Activated CD4-positive, alpha-beta T cell treated with anti-CD3 and anti-CD28 coated beads, Interleukin-2, Interleukin-6, amounts not matched to agents 100 ng/mL and 50 ng/mL, durations not matched to agents 16 hours and 8 hours (primary cell): ENCODE measurements at places on chromosomes 4 and X.

DNA sequence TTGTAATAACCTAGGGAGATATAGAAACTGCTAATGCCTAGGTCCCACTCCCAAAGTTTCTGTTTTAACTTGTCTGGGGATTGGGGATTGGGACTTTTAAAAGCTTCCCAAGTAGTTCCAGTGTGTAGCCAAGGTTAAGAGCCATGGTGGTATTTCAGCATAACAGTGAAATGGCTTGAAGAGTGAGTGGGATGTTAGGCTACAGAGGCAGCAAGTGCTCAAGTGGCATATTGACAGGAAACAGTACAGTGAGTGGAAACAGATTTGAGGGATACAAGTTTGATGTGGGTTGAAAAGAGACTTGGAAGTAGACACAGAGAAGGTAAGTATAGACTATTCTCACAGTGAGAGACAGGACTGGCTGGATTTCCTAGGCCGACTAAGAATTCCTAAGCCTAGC lies 217.6 kb upstream of the CNKSR2 start:
- DNase-seq: no peak

GRCh38 chr4:99458911-99459447 lies 23.8 kb upstream of the ADH7 start:
- no peak for DNase-seq

DNA sequence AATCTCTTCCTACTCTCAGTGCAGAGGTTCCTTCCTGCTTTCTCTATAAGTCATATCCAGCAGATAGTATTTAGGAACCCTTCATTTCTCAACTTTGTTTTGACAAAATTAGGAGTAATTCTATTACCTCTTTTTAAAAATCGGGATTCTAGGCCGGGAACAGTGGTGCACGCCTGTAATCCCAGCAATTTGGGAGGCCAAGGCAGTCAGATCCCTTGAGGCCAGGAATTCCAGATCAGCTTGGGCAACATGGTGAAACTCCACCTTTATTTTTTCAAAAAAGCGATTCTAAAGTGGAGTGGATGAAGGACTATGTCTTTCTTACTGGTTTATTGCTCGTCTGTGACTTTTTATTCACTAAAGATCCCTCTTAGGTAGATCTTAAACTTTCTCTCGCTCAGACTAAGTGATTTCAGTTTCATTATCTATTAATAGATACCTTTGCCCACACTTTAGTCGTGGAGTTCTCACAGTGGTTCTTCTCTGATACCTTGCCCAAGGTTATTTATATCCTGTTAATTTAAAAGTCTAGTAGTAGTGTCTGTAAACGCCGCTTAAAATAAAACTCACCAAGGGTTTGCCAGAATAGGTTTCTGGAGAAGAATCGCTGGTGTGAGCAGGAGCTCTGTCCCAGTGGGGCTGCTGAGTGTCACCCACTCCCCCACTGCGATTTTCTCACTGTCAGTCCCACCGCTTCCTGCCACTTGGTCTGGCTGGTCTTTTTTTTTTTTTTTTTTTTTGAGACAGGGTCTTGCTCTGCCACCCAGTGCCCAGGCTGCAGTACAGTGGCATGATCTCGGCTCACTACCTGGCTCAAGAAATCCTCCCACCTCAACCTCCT lies 27.0 kb upstream of the TMEM131L start:
- DNase-seq: peak; percentile 32

DNA sequence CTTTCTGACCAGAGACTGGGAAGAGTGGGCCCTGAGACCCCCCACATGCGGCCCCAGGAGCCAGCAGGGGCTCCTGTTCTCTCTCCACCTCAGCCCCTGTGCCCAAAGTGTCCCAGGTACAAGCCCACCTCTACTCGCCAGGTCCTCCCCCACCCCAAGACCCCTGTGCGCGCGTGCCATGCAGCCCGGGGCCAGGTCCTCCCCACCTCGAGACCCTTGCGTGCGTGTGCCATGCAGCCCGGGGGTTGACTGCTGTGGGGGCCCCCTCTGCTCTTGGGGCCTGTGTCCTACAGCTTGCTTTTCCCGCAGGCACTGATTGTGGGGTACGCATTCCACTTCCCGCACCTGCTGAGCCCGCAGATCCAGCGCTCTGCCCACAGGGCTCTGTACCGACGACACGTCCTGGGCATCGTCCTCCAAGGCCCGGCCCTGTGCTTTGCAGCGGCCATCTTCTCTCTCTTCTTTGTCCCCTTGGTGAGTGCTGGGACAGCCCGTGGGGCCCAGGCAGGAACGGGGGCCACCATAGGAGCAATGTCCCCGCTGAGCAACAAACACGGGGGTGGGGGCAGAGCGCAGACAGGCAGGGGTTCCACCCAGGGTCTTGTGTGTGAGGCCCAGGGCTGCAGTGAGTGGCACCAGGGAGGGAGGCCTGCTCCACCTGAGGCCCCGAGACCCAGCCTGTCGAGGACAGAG lies 20.3 kb downstream of the DGKQ start:
- DNase-seq: no peak

DNA sequence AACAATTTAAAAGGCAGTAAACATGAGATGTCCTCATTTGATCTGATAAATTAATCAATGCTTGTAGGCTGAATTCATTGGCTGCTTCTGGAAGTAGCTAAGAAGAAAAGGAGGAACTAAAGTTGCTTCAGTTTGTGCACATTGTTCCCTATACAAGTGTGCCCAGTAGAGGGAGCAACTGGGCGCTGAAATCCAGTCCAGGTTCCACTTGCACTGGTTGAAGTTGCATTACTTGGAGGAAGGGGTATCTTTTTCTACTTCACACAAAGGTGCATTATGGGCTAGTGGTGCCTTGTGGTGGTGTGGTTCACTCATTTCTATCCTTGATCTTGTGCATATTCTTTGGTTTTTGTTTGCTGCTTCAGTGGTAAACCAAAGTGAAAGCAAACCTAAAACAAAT lies 67.9 kb upstream of the SOX3 start:
- DNase-seq: peak; percentile 47

GRCh38 chr4:74654230-74654681 lies 140.1 kb downstream of the BTC start:
- DNase-seq: no peak

DNA sequence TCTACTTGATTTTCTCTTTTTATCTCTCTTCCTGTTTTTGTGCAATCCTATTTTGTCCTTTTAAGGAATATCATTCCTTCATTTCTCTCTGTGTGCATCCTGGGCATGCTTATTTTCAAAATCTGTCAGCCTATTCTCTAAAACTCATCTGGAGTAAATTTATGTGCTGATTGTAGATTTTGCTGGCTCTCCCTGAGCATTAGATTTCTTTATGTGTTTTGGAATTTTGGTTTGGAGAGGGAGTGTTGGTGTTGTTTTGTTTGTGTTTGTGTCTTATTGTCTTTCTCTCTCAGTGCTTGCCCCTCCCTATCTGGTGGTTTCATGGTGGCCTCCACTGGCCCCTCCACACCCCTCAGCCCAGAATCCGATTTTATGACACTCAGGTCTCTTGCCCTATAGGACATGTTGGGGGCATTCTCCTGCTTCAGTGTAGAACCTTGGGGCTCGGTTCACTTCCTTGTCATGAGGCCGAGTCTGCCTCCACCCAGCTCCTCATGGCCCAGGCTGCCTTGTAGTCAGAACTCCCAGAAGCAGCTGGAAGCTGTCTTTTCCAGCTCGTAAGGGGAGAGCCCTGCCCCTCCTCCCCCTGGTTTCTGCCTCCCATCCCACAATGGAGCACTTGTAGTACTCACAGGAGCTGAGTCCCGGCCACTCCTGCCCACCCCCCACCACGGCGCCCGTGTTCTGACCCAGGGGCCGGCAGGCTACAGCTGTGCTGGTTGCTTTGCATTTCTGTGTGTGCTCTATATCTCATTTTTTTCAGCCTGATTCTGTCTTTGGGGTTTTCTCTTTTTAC lies 24.5 kb upstream of the PJA1 start:
- no peak for DNase-seq

DNA sequence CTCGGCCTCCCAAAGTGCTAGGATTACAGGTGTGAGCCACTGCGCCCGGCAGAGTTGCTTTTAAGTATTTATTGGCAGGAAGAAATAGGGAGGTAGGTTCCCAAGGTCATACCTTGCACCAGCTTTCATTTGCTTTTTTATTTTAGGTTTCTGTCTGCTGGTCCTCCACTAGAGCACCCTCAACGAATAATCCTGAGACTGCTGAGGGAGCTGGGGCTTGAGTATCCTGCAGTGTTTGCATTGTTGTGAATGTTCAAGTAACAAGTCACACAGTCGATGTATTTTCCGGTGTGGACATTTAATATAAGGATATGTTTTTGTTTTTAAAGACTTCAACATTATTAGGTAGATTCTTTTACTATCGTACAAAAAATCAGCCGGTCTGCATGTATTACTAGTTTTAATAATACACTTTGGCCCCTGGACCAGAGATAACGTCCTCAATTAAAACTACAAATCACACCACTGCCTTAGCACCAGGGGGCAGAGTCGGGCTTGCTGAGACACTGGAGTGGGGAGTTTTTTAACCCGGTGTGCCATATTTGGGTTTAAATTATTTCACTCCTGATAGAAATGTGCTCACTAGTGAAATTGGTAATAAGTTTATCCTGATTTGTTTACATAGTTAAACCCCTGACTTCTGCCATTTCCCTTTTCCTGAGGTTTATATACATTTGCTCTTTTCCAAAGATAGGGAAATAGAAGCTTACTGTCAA lies 11.6 kb downstream of the SMIM20 start:
- DNase-seq: peak; percentile 50

DNA sequence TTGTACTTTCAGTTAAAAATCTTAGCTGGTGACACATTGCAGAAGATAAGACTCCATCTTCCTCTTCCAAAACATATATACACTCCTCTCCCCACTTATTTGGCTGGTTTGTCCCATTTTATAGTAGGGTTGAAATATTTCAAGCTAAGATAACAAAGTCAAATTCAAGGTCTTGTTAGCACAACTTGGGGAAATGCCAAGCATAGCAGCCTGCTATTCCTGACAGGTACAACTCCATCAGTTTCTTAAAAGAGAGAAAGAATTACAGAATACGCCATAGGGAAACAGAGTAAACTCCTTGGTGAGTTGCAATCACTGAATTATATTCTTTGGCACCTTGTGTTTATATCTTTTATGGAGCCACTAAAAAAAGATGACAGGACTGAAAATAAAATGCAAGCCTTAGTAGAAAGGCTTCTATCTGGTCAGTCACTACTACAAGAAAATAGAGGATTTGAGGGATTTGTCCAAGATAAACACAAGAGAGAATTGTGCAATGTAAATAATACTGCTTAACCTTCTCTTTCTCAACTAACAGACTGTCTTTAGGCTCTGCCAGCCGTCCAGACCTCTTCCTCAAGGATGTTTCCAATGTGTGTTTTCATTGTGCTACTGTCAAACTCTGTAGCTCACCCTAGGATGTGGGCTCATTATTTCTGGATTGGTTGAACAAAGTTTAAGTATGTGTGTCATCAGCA lies 170.3 kb downstream of the VEGFC start:
- no peak for DNase-seq

DNA sequence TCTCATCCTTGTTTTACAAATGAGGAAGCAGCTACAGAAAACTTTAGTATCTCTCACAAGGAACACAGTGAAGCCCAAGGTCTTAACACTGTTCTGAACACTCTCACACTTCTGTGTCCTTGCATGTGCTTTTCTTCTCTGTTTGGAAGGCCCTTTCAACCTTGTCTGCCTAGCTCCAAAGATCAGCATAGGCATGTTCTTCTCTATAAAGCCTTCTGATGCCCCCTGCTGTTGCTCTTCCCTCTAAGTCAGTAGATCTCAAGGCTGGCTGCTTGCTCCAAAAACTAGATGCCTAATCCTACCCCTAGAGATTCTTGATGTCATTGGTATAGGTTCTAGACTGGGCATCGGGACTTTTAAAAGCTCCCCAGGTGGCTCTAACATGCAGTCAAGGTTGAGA lies 5.9 kb downstream of the APOO start:
- peak; percentile 50 for DNase-seq
